ENCODE measurements at places on chromosomes 16 and 17.

GRCh38 chr17:81221842-81222619 is 734 bp downstream of the CEP131 start:
- DNase-seq, result no peak

GRCh38 chr17:81387100-81388090 is 7.9 kb upstream of the BAHCC1 start:
- DNase-seq, result no peak

DNA sequence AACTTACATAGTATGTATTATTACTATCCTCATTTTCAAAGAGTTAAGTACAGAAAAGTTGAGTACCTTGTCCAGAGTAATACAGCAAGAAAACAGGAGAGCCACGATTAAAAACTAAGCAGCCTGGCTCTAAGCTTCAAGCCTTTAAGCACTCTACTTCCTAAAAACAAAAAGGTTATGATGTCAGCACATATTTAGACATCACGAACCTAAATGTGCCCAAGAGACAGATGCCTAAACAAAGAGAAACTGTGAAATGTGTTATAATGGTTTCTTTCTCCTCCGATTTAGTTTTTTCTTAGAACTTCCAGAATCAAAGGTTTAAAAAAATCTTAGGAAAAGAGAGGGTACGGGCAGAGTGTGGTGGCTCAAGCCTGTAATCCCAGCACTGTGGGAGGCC is 151.0 kb downstream of the VPS53 start:
- no peak for DNase-seq

DNA sequence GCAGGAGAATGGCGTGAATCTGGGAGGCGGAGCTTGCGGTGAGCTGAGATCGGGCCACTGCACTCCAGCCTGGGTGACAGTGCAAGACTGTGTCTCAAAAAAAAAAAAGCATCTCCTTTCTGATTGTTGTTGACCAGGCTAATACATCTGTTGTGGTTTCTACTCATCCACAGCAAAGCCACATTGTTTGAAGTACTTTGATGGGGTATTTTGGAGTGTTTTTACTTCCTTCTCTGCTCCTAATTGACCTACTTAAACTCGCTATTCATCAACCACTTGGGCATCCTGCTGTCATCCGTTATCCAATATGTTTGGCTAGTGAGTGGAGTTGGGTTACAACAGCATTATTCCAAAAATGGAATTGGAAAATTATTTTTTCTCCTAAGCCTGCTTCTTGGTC is 3.5 kb upstream of the CDC27 start:
- DNase-seq, result no peak

DNA sequence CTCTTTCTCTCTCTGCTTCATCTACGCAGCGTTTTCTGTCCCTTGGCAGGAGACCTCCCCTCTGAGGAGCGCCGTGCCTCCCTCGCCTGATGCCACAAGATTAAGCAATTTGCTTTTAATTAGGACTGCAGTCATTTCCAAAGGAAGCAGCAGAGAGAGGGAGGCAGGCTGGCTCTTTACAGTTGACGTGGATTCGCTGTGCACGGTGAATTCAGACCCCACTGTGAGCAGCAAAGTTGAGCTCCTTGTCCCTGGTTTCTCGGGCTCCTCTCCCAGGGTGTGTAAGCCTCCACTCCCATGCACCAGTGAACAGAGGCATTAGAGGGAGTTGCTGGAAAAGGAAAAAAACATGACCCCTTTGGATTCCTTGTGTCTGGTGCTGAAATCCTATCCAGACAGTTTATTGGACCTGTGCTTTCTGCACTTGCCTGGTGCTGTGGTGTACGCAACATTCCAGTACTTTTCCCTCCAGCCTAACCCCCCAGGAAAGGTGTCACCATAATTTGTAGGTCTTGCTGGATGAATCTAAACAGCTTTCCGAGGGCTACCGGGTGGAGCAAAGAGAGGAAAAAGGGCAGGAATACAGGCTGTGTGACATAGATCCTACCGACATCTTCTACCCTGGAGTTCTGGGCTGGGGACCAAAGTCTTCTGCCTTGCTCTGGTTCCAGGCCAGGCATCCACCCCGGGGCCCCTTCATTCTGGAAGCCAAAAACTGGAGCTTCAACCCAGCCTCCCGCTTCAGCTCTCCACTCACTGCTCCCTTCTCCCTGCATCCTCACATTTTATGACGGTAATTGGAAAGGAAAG is 171.0 kb downstream of the MAF start:
- DNase-seq, result no peak

- no peak for DNase-seq
These were observed 1.7 kb upstream of the PIGS start for GRCh38 chr17:28573040-28573380.

- DNase-seq, result no peak
These were observed 54.3 kb downstream of the MYH13 start for GRCh38 chr17:10318535-10318934.

GRCh38 chr17:30188211-30188939 is 47.1 kb downstream of the SLC6A4 start:
- DNase-seq, result no peak

GRCh38 chr16:27217256-27217655 is 13.9 kb downstream of the KDM8 start:
- DNase-seq, result no peak
